Mesenteric fat pad (tissue), 1 donor: ENCODE measurements at places on chromosomes 11 and 22.

DNA sequence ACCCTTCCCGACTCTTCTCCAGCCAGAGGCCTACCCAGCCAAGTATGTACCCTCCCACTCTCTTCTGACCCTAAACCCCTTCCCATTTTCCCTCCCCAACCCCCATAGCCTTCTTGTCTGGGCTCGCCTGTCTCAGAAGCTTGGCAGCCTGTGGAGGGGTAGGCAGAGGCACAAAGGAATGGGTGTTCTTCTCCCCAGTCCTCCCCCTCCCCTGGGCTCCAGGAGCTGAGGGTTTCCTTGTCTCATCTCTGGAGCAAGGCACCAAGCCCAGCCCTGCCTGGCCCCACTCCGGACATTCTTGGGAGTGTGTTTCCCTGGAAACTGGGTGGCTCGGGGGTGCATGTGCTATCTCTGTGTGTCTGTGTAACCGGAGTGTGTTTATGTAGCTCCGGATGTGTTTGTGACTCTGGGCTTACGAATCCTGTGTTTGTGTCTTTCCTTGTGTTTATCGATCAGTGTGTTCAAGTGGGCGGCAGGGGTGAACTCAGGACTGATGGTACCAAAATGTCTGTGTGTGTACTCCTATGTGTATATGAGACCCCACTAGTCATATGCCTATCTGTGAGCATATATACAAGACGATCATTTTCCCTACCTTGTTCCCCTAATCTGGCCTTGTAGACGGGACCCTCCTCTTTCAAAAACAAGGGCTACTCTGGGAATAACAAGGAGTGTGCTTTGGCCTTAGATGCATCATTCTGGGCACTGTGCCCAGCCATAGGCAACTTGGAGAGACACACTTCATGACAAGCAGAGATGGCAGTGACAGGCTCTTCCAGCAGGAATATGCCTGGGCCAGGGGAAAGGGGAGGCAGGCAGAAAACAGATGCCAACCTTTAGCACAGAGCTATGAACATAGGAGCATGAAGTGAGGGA is 10.9 kb downstream of the PHLDB1 start:
- no peak for DNase-seq

- no peak for DNase-seq
Measured at GRCh38 chr11:59558270-59558643, 46.9 kb downstream of the OR4D9 start.

DNA sequence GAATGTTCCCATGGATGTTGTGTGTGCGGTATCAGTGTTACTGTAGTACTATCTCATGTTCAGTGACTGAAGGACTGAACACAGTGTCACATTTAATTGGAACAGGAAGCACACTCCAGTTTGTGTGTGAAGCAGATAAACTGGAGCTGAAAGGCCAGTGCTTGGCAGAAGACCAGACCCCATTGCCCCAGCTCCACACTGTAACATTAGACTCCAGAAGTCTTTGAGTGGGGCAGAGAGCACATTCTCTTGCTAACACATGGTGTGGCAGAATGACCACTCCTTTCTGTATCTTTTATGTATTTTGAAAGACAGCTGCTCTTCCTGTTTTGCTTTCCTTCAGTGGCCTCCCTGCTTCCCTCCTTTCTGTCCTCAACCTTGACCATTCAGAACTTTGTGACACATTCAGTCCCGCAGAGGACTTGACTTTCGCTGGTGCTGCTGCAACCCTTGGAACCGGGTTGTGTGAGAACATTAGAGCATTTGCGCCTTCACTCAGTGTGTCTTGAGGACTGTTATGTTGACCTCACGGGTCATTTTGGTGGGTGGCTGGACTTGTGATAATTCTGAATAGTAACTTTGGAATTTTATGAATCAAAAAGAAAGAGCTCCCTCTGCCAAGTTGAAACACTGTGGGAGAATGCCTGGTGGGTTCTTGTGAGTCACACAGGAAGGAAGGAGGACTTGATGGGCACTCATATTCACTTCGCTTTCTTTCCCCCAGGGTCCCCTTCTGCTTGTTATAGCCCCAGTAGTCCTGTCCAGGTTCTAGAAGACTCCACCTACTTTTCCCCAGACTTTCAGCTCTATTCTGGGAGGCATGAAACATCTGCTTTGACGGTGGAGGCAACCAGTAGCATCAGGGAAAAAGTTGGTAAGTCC is 26.4 kb downstream of the AMOTL1 start:
- no peak for DNase-seq

GRCh38 chr11:2151500-2152257 is 9.3 kb downstream of the INS start:
- DNase-seq = no peak

- no peak for DNase-seq
Measured at GRCh38 chr11:47393163-47394049, 15.0 kb upstream of the SLC39A13 start.

- no peak for DNase-seq
Measured at GRCh38 chr11:69297787-69298266, 3.9 kb downstream of the MYEOV start.

DNA sequence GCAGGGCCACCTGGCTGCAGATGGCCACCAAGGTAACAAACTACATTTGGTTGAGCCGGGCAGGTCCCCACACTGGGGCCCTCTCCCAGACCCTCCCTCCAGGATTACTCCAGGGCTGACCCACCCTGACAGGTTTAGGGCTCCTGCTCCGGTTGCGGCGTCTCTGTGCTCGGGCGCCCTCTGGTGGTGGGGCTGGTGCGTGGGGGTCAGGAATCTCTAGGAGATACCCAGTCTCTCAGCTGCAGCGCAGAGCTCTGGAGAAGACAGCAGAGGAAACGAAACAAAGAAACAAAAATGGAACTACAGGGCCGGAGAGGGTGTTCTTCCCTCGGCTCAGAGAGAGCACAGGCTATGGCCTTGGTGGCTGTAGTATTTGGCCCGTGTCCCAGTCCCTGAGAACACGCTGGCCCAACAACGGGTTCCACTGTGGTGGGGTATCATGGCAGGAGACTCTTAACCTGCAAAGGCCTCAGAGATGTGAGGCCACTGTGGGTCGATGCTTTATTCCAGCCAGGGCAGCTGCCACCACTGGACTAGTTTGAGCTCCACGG is 2.4 kb downstream of the C11orf96 start:
- DNase-seq = no peak

DNA sequence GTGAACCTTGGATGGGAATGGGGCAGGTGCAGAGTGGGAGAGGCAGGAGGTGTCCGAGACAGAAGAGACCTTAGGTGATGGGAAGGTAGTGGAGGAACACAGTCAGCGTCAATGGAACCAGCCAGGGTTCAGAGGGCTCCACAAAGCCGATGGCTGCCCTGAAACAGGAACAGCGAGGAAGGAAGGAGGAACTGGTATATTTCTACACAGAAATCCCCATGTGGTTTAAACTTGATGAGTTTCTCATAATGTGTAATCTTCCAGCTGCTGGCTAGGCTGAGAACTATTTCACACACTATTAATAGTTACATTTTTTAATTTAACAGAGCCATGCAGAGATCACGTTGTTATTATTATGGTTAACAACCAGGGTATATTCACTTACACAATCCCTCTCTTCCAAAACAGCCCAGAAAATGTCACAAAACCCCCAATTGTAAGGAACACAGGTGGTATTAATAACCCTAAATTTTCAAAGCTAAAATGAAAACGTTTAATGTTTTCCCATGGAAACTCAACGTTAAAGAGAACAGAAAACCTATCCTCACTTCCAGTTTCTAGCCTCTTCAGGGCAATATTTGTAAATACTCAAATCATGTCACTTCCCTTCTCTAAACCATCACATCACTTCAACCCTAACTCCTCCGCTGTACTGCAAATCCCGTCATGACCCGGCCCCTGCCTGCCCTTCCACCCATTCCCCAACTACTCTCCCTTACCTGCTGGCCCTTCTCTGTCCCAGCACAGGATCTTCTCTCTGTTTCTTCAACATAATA is 74.5 kb upstream of the ARFGAP3 start:
- peak; percentile 80 for DNase-seq

DNA sequence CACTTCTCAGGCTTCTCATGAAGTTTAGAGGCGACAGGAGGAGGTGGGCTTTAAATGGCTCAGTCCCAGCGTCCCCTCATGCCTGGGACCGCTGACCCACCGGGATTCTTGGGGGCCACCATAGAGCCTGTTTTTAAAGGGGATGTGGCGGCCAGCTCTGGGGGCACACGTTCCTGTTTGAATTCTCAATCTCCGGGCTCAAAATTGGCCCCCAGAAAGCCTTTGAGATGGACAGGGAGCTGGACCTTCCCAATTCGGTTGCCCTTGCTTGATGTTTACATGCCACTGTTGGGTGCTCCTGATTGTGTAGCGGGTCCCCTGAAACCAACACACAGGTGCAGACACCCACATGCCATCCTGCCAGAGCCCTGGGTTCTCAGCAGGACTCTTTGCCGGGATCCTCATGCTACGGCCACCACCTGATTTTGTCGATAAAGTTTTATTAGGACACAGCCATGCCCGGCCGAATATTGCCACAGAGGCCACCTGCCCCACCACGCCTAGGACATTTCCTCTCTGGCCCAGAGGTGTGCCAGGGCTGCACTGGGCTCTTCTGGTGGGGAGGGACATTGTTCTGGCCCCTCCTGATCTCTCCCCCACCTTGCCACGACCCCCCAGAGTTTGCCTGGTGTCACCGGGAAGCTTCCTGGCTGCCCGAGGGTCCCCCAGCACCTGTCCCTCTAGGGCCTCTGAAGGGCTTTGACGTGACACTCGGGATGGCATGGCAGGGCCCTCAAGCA is 71.6 kb downstream of the KCNQ1 start:
- DNase-seq = peak; percentile 74

GRCh38 chr22:28411125-28411524 is 268.5 kb downstream of the TTC28 start:
- DNase-seq = no peak

GRCh38 chr11:92728628-92729027 is 240.8 kb upstream of the MTNR1B start:
- no peak for DNase-seq

- DNase-seq = no peak
Measured at GRCh38 chr22:47275605-47276449, 513.4 kb downstream of the TBC1D22A start.
